C1 segment of cervical spinal cord (tissue), 14 donors: ENCODE measurements at places on chromosomes 13 and 19.
A peak's percentile ranks its signal among the peaks of the same experiment; 100 is the strongest.

DNA sequence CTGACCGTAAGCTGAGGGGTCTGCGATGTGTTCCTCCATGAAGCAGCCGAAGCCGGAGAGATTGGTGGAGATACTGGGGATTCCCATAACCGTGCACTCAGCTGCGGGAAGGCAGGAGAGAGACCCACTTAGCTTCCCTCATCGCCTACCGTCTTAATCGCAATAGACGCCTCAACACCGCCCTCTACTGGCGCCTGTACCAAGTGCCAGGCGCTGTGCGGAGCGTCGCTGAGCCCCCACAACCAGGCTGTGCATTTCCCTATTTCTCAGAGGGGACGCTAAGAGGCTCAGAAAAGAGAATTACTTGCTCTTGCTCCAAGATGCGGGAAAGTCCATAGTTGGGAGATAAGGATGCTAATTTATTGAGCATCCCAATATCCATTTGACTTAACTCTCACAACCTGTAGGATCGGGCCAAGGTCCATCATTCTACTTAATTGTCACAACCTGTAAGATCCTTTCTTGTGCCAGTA lies 5.8 kb downstream of the FTL start:
- peak; percentile 55 for DNase-seq

GRCh38 chr13:26708007-26708297 lies 52.6 kb downstream of the GPR12 start:
- DNase-seq, result no peak

- DNase-seq, result no peak
These were observed 533 bp downstream of the DKKL1 start for GRCh38 chr19:49364083-49364737.

DNA sequence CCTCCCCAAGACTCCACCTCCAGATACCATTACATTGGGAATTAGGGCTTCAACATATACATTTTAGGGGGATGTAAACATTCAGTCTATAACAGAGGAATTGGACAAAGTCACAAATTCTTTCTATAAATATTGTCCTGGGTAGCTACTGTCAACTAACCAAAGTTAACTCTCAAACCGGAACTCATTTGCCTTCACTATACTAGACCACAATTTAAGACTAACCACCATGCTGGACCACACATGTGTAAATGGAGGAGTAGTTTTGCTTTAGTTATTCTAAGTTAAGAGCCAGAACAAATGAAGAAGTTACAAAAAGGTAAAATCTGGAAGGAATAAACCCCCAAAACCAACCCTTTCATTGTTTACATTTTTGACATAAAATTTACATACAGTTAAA lies 222.8 kb downstream of the NDFIP2 start:
- DNase-seq, result no peak

GRCh38 chr19:35352448-35353304 lies 5.0 kb downstream of the FFAR1 start:
- peak; percentile 18 for DNase-seq

- DNase-seq, result no peak
These were observed 107.7 kb upstream of the SPATA13 start for GRCh38 chr13:24052547-24053518.

DNA sequence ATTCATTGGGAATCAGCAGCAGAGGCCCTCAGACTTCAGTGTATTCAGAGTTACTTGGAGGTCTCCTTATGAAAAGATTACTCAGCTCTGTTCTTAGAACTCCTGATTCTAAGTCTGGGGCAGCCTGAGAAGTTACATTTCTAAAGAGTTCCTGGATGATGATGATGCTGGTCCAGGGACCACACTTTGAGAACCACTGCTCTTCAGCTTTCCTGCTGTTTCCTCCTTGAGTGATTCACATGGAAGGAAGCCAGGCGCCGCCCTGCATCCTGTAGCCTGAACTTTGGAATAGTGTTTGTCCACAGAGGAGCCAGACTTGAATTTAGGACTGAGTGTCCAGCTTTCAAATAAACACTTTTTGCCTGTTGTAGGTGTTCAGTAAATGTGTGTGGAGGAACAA lies 2.9 kb downstream of the CEBPG start:
- DNase-seq, result no peak

DNA sequence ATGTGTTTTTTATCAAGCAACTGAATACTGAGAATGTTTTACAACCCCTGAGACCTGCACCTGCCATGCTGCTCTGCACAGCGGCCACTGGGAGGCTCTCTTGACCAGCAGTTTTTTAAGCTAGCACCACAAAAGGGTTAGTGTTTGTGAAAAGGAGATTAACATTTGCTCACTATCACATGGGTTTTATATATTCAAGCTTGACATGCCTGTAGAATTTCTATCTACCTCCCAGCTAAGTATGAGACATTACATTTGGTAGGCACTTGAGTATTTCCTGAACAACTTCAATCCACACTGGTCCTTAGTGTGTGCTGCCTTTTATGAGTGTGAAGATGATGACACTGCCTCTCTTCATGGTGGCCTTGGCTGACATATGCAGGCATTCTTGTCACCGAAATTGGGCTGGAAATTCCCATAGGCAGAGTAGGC lies 1238.9 kb downstream of the UQCRFS1 start:
- DNase-seq, result no peak

GRCh38 chr19:15644066-15644741 lies 3.5 kb downstream of the CYP4F3 start:
- DNase-seq, result no peak

GRCh38 chr13:27822258-27822872 lies 30.1 kb downstream of the GSX1 start:
- DNase-seq, result no peak

DNA sequence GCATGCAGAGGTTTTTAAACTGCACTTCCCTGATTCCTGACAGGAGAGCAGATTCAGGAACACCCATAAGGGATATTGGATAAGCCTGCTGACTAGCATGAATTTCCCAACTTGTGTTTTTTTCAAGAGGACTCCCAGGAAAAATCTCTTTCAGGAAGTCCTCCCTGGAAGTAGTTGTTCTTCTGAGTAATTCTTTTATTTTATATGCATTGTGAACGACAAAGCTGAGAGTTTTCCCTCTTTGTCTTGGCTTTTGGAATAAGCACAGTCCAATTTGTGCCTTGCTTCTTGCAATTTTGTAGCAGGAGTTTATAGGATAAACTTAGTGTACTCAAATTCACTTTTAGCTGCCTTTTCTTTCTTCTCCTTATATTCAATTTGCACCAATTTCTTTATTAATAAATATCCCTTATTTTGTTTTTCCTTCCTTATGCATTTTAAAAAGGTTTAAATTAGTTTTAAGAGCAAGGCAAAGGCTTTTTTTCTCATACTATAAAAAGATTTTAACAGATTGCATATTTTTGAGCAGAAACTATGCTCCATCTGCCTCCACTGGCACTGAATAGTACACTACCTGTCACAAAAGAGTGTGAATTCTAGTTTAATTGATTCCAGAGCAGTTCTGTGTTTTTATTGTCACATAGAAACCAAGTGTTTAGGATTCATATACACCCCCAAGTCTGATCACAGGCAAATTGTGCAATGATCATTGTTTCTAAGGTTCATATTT lies 543.3 kb upstream of the SPRY2 start:
- DNase-seq, result no peak

- peak; percentile 74 for DNase-seq
These were observed 2.0 kb downstream of the SPRY2 start for GRCh38 chr13:80338781-80339562.

- DNase-seq, result no peak
These were observed 1.8 kb downstream of the LRG1 start for GRCh38 chr19:4537953-4538600.

GRCh38 chr13:50015258-50015657 lies at the start of gene KCNRG:
Gene KCNRG (plus strand): TSS chr13:50015444. CDS start chr13:50015494, 50 bp downstream.
- no peak for DNase-seq

GRCh38 chr13:30479154-30479882 lies 13.6 kb upstream of the HMGB1 start:
- DNase-seq, result no peak

DNA sequence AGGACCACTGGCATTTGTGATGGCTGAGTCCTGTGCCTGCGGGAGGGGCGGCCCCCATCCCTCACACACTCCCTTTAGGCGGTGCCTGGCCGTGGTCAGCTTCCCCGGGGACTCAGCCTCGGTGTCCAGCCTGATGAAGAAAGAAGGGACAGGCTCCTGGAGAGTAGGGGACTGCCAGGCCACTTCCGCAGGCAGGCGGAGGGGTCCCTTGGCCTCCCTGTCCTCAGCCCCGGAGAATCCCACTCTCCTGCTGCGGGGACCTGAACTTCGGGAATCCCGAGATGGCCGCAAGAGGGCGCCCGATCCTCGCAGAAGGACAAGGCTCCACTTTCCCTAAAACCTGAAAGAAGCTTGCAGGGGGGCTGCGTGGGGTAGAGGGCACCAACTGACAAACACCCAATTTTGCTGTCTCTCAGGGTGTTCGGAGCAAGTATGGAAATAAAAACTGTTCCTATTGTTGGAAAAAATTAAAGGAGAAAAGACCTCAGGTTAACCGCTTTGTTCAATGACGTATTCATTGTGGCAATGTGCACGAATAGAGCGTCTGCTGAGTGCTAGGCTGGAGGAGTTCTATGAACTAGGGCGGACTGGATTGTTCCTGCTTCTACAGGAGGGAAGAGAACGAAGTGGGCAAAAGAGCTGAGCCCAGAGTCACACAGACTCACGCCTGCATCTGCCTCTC lies 297.3 kb downstream of the ZNF536 start:
- no peak for DNase-seq

GRCh38 chr19:29687897-29688728 lies 22.9 kb downstream of the PLEKHF1 start:
- DNase-seq, result no peak

GRCh38 chr13:20332361-20333096 lies 100.4 kb upstream of the GJB6 start:
- no peak for DNase-seq

DNA sequence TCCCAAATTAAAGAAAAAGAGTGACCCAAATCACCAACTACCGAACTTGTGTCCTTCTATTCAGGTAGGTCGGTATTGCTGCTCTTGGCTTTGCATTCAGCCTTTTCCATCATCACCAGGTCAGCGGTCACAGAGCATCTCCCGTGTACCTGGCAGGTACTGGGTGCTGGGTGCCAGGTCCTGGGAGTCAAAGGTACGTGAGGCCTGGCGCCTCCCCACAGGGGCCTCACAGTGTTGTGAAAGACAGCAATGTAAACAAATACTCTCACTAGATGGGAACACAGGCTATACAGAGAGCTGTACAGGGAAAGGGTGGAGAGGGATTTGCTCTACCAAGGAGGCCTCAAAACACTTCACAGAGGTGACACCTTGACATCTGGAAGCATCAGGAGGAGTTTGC lies 86.7 kb downstream of the ZIC5 start:
- no peak for DNase-seq

DNA sequence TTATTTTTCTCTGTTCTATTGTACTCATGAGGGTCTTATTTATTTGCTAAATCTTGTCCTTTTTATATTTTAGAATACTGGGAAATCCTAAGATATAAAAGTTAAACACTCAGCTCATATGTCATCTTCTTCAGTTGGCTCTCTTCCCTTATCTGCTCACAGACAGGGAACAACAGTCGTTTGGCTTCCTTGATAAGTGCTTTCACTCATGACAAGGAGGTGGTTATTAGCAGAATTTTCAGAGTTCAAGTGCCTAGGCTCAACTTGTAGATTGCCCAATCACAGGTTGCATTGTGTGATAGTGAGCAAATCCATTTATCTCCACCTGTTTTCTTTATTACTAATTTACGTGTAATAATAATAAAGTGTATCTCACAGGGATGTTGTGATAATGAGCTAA lies 620.3 kb upstream of the PCDH20 start:
- DNase-seq, result no peak

DNA sequence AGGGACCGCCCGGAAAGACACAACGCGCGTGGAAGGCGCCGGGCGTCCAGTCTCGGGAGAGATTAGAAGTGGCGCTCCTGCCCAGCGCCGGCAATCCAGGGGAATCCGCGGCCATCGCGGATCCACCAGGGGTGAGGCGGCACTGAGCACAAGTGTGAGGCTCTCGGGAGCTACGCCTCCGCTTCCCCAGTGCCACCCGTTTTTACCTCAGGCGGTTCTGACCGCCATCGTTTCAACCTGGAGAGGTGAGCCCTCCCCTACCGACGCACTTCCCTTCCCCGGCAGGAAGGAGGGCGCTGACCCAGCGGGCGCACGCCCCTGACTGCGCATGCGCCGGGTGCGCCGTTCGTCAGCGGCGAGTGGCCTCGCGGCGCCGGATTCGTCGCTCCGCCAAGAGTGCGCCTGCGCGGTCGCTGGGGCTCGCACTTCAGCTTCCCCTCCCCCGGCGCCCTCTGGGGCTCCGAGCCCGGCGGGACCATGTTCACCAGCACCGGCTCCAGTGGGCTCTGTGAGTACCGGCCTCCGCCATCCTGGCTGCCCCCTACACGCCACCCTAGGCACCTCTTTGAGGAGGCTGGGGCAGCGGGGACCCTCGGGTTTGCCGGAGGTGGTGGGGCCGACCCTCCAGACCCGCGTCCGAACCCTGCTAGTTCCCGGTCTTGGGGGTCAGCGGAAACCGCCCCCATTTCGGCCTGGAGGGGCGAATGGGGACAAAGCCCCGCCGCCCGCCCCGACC lies at the start of gene UBAC2:
Gene UBAC2, plus strand, starts transcription at position 423 of the 736 bp plus-strand sequence. Its CDS starts 55 bp downstream, at position 478.
- DNase-seq, result peak; percentile 88

GRCh38 chr19:18894254-18895037 lies 1.5 kb downstream of the CERS1 start:
- peak; percentile 95 for DNase-seq

GRCh38 chr19:17104679-17105078 lies 29.1 kb downstream of the MYO9B start:
- DNase-seq, result no peak

DNA sequence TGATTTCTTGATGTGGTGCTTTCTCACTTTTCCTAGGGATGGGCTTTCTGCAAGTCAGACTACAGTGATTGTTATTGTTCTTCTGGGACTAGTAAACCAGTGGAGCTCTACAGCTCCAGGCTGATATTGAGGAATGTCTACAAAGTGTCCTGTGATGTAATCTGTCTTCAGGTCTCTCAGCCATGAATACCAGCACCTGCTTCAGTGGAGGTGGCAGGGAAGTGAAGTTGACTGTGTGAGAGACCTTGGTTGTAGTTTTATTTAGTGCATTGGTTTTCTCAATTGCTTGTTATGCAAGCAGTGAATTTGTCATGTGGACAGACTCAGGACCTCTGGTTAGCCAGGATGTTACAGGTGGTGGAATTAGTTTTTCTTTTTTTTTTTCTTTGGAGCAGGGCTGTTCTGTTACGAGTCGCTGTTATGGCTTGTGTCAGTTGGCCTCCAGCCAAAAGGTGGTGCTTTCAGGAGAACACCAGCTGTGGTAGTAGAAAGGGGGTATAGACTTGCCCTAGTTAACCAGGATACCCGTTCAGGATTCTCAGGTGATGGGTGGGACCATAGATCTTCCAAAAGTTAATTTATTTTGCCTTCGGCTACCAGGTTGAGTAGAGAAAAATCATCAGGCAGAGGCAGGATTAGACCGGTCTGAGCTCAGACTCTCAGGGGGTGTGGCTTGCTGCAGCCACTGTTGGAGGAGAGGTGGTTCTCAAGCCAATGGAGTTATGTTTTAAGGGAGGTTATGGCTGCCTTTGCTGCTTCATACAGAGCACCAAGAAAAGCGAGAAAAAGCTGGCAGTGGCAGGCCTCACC lies 11.9 kb upstream of the ZNF675 start:
- DNase-seq, result no peak

GRCh38 chr13:112796190-112796915 lies 106.5 kb downstream of the ATP11A start:
- DNase-seq, result no peak
